ENCODE measurements at places on chromosomes 4 and X.
A peak's percentile ranks its signal among the peaks of the same experiment; 100 is the strongest.

- DNase-seq, result no peak
Observed at GRCh38 chr4:77665381-77666069, 59.9 kb downstream of the CXCL13 start.

GRCh38 chrX:49249071-49249470 is 13.8 kb downstream of the CCDC22 start:
- no peak for DNase-seq

GRCh38 chrX:87728459-87728858 is 210.9 kb downstream of the KLHL4 start:
- DNase-seq, result no peak

GRCh38 chr4:157803845-157804521 is 368.8 kb downstream of the GASK1B start:
- no peak for DNase-seq

DNA sequence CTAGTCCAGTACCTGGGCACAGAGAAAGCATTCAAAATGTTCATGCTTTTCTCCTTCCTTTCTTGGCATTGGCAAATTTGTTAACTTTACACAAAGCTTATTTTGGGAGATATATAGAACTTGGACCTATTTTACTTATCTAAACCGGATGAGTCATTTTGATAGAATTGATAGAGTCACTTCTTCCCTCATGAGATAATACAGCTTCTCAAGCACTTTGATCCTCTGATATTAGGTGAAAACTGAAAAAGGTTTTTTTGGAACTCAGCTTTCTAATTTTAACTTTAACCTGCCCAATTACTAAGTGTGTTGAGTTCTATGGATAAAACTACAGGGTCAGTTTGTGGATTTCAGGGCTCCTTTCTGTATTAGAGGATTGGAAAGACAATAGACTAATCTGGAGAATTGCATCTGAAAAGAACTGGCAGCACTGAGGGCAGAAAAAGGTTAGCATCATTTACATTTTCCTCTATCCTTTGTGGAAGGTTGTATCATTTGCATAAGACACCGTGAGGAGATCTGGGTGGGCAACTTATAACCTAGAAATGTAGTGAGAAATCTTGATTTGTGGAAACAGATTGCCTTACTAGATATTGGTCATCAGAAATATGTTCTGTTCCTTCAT is 2.4 kb downstream of the WDR44 start:
- no peak for DNase-seq

- no peak for DNase-seq
Observed at GRCh38 chr4:47359891-47360290, 103.6 kb downstream of the COMMD8 start.

- DNase-seq, result no peak
Observed at GRCh38 chr4:11505221-11505971, 76.7 kb upstream of the HS3ST1 start.

- no peak for DNase-seq
Observed at GRCh38 chr4:56874166-56874565, 33.5 kb upstream of the REST start.

GRCh38 chrX:10505726-10506125 is 114.7 kb downstream of the MID1 start:
- no peak for DNase-seq

GRCh38 chrX:35617836-35618235 is 180.3 kb upstream of the MAGEB16 start:
- no peak for DNase-seq

DNA sequence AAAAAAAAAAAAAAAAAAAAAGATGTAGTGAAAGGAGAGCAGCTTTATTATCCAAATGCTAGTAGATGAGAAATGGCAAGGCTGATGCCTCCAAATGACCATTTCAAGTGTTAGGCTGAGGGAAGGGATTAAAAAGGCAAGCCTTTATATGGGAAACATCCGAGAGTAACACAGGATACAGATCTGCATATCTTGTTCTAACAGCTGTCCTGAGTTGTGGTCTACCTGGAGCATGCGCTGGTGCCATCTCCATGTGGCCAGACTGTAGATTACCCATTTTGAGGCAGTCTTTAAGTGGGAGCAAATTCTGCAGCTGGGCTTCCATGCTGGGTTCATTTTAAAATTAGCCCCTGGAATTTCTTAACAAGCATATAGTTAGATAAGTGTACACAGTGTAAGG is 26.0 kb upstream of the ELF2 start:
- DNase-seq, result no peak

DNA sequence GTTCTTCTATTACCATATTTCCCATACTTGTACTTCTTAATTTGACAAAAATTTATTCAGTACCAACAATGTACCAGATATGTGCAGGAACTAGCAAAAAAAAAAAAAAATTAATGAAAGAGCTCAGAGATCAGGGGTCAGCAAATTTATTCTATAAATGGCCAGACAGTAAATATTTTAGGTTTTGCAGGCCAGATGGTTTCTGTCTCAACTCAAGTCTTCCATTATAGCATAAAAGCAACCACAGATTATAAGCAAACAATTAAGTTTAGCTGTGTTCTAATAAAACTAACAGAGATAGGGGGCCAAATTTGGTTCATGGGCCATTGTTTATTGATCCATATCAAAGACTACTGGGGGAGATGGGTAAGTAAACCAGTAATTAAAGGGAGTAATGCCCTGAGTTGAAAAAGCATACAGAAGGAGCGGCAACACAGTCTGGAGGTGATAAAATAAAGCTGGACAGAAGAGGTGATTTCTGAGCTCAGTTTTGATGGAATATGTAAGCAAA is 19.3 kb downstream of the NEK1 start:
- no peak for DNase-seq

GRCh38 chrX:105263801-105264200 is 43.3 kb upstream of the TEX13A start:
- no peak for DNase-seq

DNA sequence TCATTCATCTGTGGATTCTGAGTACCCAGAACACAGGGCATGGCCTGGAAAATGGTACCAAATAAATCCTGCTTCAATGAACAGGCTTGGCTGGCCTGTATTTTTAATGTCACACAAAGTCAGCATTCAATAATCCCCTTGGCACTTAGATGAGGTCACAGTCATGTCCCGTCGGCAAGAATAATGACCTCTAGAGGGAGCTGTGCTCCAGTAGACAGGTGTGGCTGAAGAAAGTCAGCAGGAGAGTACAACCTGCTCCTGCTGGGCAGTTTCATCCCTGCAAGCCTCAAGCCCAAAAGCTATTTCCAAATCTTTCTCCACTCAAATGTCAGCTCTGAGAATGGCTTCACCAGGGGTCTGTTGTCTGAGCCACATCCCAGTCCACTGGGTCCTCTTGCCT is 404.0 kb upstream of the F9 start:
- no peak for DNase-seq

DNA sequence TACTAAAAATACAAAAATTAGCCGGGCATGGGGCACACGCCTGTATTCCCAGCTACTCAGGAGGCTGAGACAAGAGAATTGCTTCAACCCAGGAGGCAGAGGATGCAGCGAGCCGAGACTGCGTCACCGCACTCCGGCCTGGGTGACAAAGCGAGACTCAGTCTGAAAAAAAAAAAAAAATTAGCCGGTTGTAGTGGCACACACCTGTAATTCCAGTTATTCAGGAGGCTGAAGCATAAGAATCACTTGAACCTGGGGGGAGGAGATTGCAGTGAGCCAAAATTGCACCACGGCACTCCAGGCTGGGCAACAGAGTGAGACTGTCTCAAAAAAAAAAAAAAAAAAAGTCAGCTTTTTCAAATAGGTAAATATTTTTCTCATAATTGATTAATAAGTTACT is 71.9 kb downstream of the WDFY3 start:
- DNase-seq, result no peak

- DNase-seq, result no peak
Observed at GRCh38 chr4:6367371-6367851, 97.8 kb downstream of the WFS1 start.

DNA sequence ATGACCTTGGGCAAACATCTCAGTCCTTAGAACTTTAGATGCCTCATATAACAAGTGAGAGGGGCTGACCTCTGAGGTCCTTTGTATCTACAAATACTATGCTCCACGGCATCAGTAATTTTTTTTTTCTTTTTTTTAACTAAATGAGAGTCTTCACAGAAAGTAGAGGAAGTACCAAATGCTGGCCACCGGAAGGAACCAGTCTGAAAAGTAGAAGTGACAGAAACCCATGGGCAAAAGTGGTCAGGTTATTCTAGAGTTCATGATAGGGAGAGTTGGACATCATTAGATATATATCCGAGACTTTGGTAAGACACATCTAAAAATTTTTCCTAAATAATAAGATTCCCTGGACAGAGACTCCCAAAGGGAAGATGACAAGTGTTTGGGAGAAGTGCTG is 53.7 kb downstream of the COQ2 start:
- no peak for DNase-seq

GRCh38 chrX:154545673-154546274 is 872 bp downstream of the G6PD start:
- DNase-seq, result no peak

DNA sequence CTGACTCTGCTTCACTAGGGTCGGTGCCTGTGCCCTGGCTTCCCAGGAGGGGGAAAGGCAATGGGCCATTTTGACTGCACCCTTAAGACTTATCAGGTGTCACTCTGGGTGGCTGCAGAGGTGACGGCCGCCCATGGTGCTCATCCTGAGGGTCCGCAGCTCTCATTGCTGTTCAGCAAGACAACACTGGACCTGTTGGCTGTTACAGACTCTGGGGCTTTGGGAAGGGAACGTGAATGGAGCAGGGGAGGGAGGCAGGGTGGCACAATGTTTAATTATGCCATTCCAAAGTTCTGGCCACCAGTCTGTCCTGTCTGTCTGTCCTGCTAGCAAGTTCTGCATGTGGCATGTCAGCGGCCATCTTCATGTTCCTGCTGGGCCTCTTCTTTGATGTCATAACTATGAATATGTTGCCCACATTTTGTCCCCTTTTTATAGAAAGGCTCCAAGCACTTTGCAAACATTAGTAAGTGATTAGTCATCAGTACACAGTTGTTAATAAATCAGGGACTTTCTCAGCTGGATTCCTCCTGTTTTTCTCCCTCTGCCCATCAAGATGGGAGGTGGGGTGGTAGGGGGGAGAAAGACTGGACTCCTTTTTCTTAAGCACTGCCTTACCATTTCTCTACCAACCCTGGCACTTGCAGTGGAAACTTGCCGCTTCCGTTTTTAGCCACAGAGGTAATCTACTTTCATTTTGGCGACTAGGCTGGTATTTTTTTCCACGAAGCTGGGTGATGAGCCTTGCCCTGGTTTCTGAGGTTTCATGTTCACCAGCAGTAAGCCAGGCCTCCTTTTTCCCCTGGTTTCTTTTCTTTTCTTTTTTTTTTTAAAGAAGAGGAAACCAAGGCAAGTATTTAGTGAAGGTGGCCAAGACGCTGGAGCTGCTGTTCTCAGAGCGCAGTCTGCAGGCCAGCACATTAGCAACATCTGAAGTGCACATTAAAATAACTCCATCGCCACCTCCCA is 88.6 kb upstream of the TRIM2 start:
- DNase-seq, result peak; percentile 86

DNA sequence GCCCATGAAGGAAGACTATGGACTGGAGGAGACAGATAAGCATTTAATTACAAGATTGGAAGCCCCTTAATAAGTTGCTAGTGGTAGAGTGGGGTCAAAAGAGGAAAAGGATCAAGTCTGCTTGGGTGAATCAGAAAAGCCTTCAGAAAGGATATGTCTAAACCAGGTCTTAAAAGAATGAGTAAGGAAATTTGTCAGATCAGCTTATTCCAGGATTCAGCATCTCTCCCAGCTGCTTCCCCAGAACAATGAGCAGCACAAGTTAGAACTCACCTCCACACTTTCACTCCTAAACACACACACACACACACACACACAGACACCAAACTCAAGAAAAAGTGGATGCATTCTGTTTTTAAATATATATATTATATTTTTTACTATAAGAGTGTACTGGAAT is 166.5 kb downstream of the CPEB2 start:
- DNase-seq, result no peak

GRCh38 chr4:107917500-107917899 is 13.8 kb upstream of the CYP2U1 start:
- DNase-seq, result no peak

- no peak for DNase-seq
Observed at GRCh38 chrX:98452456-98452855, 1568.7 kb downstream of the RPA4 start.

- DNase-seq, result no peak
Observed at GRCh38 chrX:110432091-110432905, 73.7 kb downstream of the RTL9 start.

- DNase-seq, result no peak
Observed at GRCh38 chr4:76486588-76487276, 51.7 kb downstream of the SHROOM3 start.

- no peak for DNase-seq
Observed at GRCh38 chrX:2857566-2857965, 28.8 kb downstream of the GYG2 start.

DNA sequence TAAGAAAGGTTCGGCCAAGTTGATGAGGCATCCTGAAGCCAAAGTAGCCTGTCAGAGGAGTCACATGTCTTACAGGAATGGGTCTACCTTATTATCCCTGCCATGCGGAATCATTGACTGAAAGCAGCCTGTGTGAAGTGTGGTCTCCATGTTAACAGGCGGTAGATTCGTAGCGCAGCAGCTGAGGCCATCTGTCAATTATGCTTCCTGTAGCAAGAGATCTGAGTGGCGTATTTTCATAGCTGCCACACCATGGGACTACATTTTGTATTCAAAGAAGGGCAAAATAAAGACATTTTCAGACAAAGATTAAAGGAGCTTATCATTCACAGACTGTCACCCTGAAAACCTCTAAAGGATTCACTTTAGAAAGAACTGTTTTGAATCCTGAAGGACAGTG is 11.2 kb upstream of the MED14 start:
- DNase-seq, result no peak

GRCh38 chrX:18549643-18550042 is 122.3 kb downstream of the RS1 start:
- no peak for DNase-seq

GRCh38 chr4:132651196-132651595 is 497.9 kb upstream of the PCDH10 start:
- no peak for DNase-seq

- DNase-seq, result peak; percentile 56
Observed at GRCh38 chrX:1686642-1687041, 71.8 kb downstream of the ASMT start.

GRCh38 chrX:147899379-147900114 is 12.2 kb upstream of the FMR1 start:
- DNase-seq, result no peak

DNA sequence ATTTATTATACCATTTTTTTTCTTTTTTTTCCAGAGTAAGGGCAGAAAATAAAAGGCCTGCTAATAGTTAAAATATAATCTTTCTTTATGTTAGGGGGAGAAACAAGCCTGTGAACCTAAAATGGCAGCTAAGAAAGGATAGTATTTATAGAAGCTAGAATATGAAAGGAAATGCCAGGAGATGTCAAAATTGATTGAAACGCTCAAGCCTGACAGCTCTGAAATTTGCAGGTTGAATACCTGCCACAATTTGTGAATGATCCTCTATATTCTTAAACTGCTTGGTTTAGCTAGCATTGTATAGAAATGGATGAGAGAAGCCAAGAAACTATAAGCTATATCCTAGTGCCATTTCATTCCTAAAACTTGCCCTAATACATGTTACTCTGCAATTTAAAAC is 757.3 kb upstream of the PABPC4L start:
- DNase-seq, result no peak

Measured in SJSA1 (cell line).